ENCODE measurements at places on chromosomes 5 and 9. TPM values are rescaled to one million over a fixed set of nuclear protein-coding genes. Genes with fewer than 3 reads are reported as not detected.

DNA sequence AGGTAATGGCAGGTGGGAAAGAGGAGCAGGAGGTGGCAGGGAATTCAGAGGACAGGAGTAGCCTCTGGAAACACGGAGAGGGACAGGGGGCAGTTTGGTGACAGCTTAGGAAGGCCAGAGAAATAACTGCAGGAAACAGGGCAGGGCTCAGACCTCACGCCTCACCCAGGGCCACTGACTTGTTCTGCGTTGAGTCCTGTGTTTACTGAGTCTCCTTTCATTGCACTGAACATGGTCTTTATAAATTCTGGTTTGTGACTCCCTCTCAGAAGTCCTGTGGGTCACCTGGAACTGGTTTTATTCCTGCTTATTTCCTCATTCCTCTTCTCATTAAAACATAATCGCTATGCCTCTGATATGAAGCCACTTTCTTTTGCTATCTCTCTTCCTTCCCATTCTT lies 55.2 kb upstream of the ZNF622 start:
- no peak for DNase-seq

GRCh38 chr9:36194326-36195000 lies 3.7 kb downstream of the CLTA start:
- DNase-seq = no peak

DNA sequence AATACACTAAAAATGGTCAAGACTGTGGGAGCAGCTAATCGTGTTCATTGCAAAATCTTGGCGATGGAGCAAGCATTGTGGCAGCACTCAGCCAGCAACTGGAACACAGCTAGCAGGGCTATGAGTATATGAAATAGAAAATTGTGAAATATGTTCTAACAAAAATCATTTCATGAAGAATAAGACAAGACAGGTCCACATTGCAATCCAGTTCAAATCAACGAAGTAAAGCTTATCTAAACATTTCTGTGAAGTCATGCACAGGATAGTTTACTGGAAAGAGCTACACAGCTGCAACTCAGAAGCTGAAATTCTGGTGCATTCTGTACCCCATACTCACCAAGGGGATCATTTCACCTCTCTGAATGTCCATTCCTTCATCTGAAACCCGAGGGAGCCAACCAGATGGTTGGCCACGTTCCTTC lies 5.3 kb upstream of the NFIL3 start:
- DNase-seq = no peak

- peak; percentile 26 for DNase-seq
These were observed 106.6 kb upstream of the PITX1 start for GRCh38 chr5:135140446-135141204.

Gene CORO2A
- 2.5 TPM for total RNA-seq

Gene PCDHA1
- 0.24 TPM for total RNA-seq

Gene NMUR2
- total RNA-seq = not detected

Gene ABLIM3
- 30.4 TPM for total RNA-seq

Gene RNF130
- total RNA-seq = 6.5 TPM

Gene FREM1
- not detected for total RNA-seq

Gene LCN1
- total RNA-seq = not detected
